MV-4-11 (cell line): ENCODE measurements at places on chromosomes 5 and 9.

GRCh38 chr5:124602925-124603650 lies 143.4 kb downstream of the ZNF608 start:
- DNase-seq = no peak

DNA sequence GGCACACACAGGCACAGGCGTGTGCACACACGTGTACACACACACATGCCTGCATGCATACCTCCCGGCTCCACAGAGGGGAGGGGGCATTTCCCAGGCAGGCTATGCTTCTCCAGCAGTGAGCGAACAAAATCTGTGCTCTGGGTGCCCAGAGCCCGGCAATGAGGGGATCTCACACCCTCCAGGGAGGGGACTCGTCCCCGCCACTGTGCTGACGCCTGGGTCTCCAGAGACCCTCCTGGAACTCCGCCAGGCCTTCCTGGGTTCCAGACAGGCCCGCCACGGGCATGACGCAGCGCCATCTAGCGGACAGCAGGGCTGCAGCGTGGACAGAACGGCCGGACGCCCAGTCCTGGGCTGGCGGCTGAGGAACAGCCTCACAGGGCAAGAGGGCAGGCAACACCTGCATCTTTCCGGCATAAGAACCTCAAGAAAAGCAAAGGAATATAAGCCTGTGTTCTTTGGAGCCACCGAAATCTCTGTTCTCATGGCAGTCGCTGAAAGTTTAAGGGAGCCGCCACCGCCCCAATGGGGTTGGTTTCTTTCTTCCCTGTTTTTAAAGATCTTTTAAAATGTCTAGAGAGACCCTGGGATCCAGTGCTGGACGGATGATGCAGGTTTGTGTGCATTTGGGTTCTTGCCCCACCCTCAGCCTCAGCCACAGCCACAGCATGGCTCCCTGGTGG lies 135.6 kb upstream of the PPP1R26 start:
- peak; percentile 6 for DNase-seq

- no peak for DNase-seq
These were observed 7.3 kb downstream of the PPP3R2 start for GRCh38 chr9:101587332-101588043.

DNA sequence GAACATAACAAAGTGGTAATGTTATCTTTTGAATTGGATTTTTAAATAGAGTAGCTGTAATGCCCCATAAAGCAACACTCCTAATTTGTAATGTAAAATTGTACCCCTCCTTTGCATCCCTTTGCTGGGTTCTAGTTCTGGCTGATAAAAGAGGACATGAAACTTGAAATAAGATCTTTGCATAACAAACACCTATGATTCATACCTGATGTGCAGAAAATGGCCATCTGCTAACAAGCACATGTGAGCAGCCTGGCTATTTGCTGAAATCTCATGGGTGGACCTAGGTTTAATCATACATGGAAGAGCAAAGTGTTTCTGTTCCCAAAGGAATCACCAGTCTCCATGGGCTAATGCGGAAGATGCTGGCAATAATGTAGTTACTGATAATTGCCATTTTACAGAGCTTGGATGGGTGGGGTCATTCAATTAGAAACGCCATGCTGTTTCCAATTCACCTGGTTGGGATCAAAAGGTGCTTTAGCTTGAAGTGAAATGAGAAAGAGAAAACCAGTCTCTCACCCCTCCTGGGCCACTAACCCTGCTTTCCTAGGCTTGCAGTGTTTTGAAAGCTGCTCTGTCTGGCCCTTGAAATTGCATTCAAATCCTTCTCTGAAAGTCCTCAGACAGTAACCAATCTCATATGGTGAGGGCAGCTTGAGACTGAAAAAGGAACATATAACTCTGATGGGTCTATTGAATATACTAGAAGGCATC lies 585.1 kb downstream of the TLE4 start:
- no peak for DNase-seq

- DNase-seq = no peak
These were observed 91.3 kb upstream of the RASEF start for GRCh38 chr9:83154087-83154736.

GRCh38 chr9:15972760-15973159 lies 419.9 kb downstream of the CCDC171 start:
- DNase-seq = no peak
